Activated CD4-positive, alpha-beta T cell treated with anti-CD3 and anti-CD28 coated beads, Interleukin-2, amount 50 U/mL, for 24 hours (primary cell): ENCODE measurements at places on chromosomes 6 and 20.

DNA sequence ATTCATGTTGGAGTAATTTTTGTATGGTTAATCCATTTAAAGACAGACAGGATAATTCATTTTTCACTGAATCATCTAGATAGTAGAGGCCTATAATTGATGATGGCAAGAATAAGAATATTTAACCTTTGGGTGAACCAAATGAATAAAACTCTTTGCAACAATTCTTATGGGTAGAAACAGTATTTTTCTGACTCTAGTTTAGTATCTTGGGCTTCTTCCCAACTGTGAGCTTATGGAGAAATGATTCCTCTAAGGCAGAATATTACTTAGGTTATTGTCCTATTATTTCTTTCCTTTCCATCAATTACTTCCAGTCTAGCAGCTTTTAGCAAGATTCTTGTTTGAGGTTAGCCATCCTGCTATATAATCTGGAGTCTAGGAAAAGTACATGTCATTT is 734.9 kb upstream of the FLRT3 start:
- DNase-seq = no peak

GRCh38 chr6:16944596-16944995 is 157.3 kb upstream of the STMND1 start:
- no peak for DNase-seq

DNA sequence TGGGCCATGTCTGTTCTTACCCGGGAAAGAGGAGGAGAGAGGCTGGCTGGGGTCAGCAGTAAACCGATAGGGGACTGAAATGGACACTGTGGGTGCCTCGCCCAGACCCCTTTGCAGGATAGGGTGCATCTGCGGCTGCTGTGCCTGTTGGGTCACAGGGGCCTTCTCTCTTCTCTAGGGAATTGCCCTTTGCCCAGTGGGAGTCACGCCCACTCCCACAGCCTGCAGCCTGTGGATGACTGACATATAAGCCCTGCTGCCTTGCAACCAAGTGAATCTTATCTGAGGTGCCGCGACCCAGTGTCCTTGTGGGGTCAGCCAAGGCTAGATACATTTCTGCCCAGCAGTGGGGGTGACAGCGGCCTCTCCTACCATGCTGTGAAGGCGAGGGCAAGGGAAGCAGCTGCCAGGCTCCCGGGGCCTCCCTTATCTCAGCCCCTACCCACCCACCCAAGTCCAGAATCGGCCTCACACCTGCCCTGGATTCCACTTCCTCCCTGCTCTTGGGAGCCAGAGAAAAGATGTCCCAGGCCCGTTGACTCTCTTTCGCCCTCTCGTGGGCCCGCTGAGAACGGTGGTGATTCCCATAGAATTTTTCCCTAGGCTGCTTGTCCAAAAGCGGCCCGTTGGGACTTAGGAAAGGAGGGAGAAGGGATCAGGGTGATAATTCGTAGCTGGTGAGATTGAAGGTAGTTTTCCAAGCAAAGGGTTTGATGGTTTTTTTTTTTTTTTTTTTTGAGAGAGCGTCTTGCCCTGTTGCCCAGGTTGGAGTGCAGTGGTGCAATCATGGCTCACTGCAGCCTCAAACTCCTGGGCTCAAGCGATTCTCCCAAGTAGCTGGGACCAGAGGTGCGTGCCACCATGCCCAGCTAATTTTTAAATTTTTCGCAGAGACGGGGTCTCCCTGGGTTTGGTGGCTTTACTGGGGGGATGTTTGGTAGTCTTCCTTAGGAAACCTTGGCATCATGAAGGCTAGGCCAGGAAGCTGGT is 76.4 kb upstream of the RNF24 start:
- no peak for DNase-seq

DNA sequence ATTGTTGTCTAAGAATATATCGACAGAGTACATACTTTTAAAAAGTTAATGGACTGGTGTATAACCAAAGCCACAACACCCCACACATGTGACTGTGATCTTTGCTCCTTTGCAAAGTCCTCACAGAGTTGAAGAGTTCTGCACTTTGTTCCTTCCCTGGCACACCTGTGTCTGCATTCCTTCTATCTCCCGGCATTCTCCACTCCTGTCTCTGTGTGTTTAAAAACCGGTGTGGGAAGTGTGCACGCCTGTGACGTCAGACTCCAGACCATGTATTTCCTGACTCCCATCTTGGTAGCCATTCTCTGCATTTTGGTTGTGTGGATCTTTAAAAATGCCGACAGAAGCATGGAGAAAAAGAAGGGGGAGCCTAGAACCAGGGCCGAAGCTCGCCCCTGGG is at the start of gene IYD:
Gene IYD (plus strand): TSS at position 251 of the 400 bp plus-strand sequence. CDS start 20 bp downstream, at position 271.
- DNase-seq = no peak

DNA sequence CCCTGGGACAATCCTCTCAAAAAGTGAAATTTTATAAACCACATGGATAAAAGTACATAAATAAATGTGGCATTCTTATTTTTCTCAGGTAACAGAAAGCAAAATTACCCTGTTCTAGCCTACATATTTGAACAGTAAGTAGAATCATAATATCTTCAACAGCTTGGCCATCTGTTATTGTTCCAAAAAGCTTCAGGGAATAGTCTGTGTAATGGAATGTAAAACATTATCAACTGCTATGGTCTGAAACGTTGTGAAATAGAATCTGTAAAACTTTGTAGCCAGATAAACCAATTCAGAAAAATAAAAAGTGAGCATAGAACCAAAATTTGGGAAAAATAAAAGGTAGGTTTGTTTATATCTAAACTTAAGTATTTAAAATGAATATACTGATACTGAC is 114.7 kb downstream of the THEMIS start:
- no peak for DNase-seq

DNA sequence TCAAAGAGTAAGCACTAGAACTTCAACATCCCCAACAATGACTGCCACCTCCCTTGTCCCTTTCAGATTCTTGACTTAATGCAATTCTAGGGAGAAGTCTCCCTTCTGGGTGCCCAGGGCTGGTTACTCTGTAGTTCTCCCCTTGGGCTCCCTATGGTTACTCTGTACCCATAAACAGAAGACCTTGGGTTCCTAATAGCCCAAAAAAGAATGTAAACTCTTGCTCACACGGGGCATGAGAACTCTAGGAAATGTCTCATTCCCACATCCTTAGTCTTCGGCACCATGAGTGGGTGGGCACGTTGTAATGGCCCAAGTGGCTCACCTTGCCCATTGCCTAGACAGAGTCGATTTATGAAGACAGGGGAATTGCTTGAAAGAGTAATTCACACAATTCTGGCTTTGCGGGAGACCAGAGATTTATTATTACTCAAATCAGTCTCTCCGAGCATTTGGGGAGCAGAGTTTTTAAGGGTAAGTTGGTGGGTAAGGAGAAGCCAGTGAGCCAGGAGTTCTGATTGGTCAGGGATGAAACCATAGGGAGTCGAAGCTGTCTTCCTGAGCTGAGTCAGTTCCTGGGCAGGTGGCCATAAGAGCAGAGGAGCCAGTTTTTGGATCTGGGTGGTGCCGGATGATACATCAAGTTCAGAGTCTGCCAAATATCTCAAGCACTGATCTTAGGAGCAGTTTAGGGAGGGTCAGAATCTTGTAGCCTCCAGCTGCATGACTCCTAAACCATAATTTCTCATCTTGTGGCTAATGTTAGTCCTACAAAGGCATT is 61.2 kb upstream of the SIRPG start:
- no peak for DNase-seq

- DNase-seq = no peak
Measured at GRCh38 chr20:19975901-19976300, 41.3 kb upstream of the NAA20 start.

DNA sequence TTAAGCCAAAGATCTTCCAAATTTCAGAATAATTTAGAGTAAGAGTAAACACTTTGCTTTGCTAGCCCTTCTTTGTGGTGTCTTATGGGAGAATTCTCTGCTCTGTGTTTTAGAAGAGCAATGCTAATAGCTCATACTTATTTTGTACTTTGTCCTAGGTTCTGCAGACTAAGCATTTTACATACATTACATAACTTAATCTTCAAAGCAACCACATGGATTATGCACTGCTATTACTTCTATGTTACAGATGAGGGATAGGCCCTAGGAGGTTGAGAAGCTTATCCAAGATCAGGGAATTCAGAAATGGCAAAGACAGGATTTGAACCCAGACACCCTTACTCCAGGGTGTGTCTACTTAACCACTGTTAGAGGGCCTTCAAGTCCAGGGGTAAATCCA is 9.8 kb upstream of the CCDC170 start:
- DNase-seq = no peak
